ENCODE measurements at places on chromosomes 1 and 21. TPM values are rescaled to one million over a fixed set of nuclear protein-coding genes. Genes with fewer than 3 reads are reported as not detected.

Gene RXFP4
- not detected for total RNA-seq

Gene SPRR2B
- total RNA-seq = not detected

Gene CD84
- 22.9 TPM for total RNA-seq

Gene PODN
- 54.8 TPM for total RNA-seq

Gene SIK1
- total RNA-seq = 18.1 TPM

Gene ARID4B
- total RNA-seq = 56.6 TPM

Gene ECE1
- total RNA-seq = 155 TPM

Gene CACNA1S
- not detected for total RNA-seq

Gene LENEP
- not detected for total RNA-seq

Gene TMCO2
- total RNA-seq = not detected

Gene CHAF1B
- 2.5 TPM for total RNA-seq

Gene TRIM58
- 1.3 TPM for total RNA-seq

Gene COL8A2
- total RNA-seq = 37.5 TPM

Gene BARHL2
- total RNA-seq = not detected

Gene DDAH1
- 28.8 TPM for total RNA-seq

Gene MRPS21
- total RNA-seq = 44.9 TPM

Gene HDGF
- 106 TPM for total RNA-seq

Gene LAMC2
- 0.90 TPM for total RNA-seq

Gene PPIAL4G
- 0.13 TPM for total RNA-seq
